DMS 273 treated with DMSO at 0.1 percent for 48 hours (cell line): ENCODE measurements at places on chromosomes 12 and 14.

DNA sequence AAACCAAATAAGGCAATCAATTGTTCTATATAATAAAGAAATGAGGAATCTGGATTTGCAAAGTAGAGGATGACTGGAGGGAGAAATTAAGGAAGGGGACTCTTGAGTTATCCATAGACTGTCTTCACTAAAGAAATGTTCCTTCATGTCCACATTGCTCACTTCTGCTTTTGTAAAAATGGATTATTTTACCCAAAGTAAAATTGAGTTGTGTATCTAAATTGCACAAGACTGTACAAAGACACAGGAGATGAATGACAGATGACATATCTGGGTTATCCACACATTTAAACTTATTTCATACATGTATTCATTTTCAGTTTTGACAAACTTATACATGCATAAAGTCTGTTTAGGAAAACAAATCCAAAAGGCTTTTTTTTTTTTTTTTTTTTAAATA lies 11.3 kb downstream of the ATP2B1 start:
- no peak for DNase-seq

GRCh38 chr14:64737391-64738280 lies 33.4 kb downstream of the PLEKHG3 start:
- no peak for DNase-seq

GRCh38 chr12:53299101-53299453 lies 418 bp upstream of the MYG1 start:
- DNase-seq: no peak

DNA sequence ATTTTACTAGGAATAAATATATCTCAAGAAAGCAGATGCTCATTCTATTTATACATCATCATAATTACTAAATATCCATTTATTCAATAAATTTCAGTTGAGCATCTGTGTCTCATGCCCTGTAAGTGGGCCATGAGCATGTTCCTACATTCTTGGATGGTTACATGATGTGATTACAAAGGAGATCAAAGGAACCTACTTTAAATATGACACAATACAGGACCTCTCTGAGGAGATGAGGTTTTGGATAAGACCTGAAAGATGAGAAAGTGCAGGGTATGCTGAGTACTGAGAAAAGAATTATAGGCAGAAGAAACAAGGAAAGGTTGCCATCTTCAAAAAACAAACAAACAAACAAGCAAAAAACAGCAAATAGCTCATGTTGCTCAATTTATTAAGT lies 105.4 kb upstream of the CNTN1 start:
- DNase-seq: no peak

GRCh38 chr12:60197589-60197988 lies 601.8 kb downstream of the SLC16A7 start:
- DNase-seq: no peak

GRCh38 chr12:132196038-132196872 lies 52.0 kb downstream of the NOC4L start:
- no peak for DNase-seq

DNA sequence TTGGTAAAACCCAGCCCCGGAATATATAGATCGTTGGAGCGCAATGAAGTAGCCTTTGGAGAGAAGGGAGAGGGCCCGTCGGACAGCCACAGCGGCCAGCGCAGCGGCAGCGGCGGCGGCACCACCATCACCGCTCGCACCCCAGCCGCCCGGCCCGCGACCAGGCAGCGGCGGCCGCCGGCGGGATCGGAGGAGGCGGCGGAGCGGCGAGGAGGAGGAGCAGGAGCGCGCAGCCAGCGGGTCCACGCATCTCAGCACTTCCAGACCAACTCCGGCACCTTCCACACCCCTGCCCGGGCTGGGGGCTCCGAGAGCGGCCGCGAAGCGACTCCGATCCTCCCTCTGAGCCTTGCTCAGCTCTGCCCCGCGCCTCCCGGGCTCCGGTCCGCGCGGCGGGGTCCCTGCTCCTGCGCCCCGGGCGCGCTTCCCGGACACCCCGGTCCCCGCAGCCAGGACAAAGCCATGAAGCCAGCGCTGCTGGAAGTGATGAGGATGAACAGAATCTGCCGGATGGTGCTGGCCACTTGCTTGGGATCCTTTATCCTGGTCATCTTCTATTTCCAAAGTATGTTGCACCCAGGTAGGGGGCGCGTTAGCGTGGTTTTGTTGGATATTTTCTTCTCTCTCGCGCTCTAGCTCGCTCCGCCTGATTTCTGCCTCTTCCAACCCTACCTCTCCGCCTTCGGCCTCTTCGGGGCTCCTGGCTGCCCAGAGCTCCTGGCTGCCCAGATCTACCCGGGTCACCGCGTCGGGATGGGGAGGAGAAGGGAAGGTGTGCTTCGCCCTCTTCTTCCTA lies 400 bp downstream of the CHST11 start:
- peak; percentile 38 for DNase-seq

- no peak for DNase-seq
Observed at GRCh38 chr14:57761800-57762199, 104.1 kb downstream of the SLC35F4 start.

GRCh38 chr12:47268501-47269454 lies 189.0 kb upstream of the AMIGO2 start:
- DNase-seq: no peak

- DNase-seq: no peak
Observed at GRCh38 chr14:32666308-32666707, 272.4 kb upstream of the NPAS3 start.

DNA sequence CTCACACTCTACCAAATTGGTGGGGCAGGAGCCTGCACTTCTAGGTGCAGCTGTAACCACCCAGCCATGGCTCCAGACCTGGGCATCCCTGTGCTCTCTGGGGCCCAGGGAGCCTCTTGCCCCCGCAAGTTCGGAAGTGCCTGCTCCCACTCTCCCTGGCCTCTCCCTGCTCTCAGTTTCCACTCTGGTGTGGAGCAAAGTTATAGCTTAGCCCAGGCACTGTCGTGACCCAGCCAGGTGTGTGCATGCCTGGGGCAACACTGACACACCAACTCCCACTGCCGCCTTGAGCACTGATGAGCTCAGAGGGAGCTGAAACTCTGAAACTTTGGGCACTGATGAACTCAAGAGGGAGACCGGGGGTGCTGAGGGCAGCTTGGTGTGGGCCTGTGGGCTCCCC lies 8.7 kb upstream of the FBXO33 start:
- no peak for DNase-seq

DNA sequence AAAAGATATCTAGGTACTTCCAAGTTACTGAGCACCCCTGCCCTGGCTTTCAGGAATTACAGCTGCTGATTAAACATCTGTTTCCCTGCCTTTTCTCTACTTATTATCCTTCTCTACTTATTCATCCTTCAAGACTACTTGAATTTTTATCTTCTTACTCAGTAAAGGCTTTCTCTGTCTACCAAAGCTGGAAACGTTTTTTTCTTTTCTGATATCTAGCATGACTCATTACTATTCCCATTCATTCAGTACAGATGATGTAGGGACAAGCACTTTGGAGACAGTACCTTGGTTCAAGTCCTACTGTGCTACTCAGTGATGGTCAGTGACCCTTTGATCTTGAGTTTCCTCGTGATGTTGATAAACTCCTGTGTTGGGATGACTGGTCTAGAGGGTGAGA lies 848.7 kb downstream of the NRXN3 start:
- DNase-seq: no peak

GRCh38 chr14:58395562-58395811 lies 243 bp upstream of the TOMM20L start:
- DNase-seq: no peak

DNA sequence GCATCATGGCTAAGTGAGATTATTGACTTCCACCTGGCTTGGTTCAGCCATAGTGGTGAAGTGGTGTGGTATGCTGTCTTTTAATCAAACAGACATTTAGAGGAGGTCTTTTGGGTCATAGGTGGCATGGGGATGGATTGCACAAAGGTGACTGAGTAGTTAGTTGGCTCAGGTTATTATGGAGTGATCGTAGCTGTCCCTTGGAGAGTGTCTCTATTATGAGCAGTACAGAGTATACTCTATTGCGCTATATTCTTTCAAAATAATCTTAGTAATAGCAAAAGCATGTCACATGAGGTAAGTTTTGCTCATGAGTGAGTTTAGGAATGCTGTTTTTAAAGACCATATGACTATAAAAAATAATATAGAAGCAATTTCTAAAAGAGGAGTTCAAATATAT lies 60.4 kb downstream of the RASSF8 start:
- no peak for DNase-seq

GRCh38 chr14:89983375-89983774 lies 27.6 kb downstream of the TDP1 start:
- no peak for DNase-seq

DNA sequence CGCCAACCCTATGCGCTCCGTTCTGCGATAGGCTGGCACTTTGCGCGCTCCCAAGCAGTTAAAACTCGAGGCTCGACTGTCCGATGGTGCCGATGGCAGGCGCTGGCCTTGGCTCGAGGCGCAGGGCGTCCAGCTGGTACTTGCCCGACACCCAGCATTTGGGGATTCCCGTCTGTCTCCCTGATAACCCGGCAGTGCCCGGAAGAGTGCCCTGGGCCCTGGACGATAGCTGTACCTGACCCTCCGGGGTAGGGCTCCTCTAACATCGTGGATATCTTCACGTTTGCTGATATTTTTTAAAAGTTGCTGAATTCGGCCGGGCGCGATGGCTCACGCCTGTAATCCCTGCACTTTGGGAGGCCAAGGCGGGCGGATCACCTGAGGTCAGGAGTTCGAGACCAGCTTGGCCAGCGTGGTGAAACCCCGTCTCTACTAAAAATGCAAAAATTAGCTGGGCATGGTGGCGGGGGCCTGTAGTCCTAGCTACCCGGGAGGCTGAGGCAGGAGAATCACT lies 908 bp upstream of the WIF1 start:
- no peak for DNase-seq

- DNase-seq: no peak
Observed at GRCh38 chr14:100193417-100194357, 34.2 kb upstream of the DEGS2 start.

- no peak for DNase-seq
Observed at GRCh38 chr14:50667684-50667995, 466 bp downstream of the SAV1 start.
